Fibroblast of the conjunctiva (primary cell): ENCODE measurements at places on chromosomes 7 and 10.
A peak's percentile ranks its signal among the peaks of the same experiment; 100 is the strongest.

GRCh38 chr7:43294080-43294630 is 181.7 kb downstream of the HECW1 start:
- peak; percentile 57 for DNase-seq

DNA sequence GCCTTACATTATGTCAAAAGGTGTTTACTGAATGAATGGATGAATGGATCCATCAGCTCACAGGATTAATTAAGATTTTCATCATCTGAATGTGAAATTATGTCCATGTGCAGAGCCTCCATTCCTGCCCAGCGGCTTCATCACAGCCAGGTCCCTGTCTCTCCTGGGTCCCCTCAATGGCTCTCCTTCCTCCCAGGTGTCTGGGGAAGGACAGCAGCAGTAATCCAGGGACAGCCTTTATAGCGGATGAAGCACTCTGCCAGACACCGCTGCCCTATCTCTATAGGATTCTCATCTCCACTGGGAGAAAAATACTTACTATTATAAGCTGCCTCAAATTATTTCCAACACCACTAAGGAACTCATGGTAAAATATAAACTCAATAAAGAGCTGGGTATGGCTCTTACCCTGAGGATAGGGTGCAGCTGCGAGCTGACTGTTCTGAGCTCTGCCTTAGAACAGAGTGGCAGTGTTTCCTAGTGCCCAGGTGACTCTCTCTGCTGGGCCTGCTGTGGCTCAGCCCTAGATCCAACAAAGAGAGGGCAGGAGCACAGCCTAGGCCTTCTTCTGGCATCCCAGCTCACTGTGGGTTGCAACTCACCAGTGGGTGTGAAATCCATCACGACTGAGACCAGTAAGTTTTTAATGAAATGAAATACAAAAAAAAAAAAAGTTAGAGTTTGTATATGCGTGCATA is 38.3 kb downstream of the GPRIN2 start:
- no peak for DNase-seq

DNA sequence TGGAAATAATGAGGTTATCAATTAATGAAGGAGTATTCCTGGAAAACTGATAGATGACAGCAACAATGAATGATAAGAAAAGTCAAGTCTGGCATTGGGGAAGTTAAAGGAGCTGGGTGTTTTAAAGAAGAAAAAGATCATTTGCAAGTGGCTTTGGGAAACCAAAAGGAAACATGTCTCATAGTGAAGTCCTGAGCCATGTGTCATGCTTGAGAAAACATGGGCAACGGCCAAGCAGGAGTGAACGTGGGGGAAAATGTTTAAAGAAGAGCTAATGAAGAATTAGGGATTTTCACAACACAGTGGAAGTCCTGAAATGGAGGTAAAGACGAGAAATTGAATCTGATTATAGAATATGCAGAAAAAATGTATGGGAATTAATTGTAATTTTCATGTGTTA is 1383.2 kb upstream of the CELF2 start:
- peak; percentile 9 for DNase-seq

DNA sequence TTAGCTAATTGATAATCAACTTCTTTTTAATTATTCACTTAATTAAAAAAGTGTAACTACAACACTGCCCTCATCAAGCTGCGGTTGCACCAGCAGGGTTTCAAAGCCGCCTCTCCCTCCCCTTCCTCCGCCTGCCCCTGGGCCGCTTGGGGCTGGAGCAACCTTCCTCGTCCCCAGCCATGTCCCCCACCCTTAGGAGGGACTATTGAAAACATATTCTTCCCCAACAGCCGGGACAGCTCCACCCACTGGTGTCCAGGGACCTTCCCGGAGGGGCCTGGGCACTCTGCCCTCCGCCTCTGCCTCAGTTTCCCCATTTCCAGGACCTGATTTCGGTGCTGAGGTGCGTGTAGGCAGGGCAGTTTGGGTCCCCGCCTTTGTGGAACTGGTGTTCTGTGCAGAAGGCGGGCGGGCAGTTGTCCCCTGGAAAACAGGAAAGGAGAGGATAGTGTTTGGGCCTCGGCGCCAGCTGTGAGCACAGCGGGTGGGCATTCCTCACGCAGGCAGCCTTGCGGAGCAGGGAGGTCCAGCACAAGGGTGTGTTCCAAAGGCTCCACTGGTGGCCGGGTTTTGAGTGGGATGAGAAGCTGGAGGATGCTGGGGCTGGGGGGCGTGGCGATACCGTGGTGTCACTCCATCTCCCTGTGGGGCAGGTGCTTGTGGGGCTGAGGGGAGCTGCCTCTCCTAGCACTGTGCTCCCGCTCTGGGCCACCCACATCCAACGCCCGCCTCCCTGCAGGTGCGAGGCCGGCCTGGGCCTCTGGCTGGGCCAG is 15.7 kb downstream of the UNCX start:
- no peak for DNase-seq

DNA sequence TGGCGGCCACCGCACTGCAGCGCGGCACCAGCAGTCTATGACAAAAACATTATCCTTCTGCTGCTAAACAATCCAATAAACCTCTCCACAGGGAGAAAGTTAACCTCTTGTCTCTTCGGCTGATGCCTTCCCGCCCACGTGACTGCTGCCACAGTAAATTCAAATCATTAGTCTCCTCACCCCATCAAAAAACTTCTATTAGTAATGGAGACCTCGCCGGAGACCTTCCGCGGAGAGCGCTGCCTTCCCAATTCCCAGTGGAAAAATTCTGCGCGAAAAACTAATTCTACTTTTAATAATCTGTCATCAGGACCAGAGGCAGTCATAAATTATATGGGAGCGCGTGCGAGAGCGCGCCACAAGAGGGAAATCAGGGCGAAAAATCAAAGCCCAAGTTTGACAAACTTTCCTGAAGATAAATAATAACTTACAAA is 90.0 kb upstream of the PAX2 start:
- DNase-seq: no peak

DNA sequence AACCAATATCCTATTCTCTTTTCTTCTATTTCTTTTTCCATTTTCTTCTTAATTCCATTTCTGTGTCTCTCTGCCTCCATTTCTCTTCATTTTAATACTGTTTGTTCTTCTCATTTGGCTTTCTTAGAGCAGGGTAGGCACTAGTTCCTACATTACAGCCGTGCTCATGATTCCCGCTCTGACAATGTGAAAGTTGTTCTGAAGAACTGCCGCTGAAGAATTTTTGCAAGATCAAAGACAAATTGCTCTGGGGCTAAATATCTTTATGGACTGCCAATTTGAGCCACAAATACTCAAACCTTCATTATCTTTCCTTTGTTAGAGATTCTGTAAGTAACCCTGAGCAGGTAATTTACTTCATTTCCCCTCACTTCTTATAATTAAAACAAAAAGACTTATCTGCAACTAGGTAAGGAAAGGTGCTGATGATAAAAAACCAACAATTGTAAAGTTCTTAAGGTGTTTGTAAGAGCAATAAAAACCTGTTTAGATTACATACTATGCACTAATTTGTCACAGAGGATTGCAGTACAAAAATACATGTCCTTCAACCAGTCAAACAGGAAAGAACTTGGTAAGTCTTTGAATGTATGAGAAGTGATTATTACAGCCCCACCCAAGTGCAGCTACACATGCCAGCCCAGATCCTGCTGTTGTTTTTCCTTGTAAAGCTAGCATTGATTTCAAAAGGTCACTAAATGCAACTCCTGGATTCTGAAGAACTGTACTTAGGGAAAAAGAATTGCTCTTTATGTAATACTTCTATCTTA is 127.5 kb downstream of the COL28A1 start:
- no peak for DNase-seq

- DNase-seq: no peak
These were observed 76.9 kb upstream of the ANK3 start for GRCh38 chr10:60466267-60467201.

- no peak for DNase-seq
These were observed 101.1 kb downstream of the SLC37A3 start for GRCh38 chr7:140297192-140297591.

- DNase-seq: no peak
These were observed 62.4 kb upstream of the LRRC18 start for GRCh38 chr10:49001870-49002672.

GRCh38 chr10:131692686-131693334 is 208.0 kb upstream of the PPP2R2D start:
- no peak for DNase-seq

DNA sequence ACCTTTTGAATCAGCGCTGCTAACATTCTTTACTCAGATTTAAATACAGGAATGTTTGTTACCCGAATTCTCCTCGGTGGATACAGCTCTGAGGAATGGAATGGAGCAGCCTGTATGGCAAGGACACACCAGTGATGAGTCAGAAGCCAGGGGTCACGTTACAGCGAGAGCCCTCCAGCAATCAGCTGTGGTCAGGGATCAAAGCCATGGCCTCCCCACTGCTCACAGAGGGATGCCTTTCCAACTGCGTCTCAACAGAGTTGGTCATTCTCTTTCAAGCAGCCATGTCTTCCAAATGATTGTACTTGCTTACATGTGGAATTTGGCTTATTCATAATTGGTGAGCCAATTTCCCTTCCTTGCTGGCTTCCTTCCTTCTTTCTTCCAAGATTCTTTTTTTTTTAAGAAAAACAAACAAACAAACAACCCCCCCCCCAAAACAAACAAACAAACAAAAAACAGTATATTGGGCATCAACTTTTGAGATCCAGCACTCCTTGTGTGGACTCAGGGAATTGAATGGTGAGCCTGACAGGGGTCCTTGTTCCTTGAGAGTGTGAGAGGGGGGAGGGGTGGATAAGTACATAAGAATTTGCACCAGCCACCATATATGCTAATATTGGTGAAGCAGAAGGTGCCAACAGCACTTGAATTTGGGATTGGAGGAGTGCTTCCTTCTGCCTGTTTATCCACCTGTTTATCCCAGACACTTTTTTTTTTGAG is 100.2 kb downstream of the ATXN7L1 start:
- peak; percentile 95 for DNase-seq

- DNase-seq: no peak
These were observed 148.3 kb downstream of the SVIL start for GRCh38 chr10:29486433-29486832.

GRCh38 chr10:103281753-103282152 is 4.8 kb downstream of the INA start:
- DNase-seq: peak; percentile 18

GRCh38 chr10:34113504-34114225 is 701.4 kb downstream of the PARD3 start:
- DNase-seq: no peak

DNA sequence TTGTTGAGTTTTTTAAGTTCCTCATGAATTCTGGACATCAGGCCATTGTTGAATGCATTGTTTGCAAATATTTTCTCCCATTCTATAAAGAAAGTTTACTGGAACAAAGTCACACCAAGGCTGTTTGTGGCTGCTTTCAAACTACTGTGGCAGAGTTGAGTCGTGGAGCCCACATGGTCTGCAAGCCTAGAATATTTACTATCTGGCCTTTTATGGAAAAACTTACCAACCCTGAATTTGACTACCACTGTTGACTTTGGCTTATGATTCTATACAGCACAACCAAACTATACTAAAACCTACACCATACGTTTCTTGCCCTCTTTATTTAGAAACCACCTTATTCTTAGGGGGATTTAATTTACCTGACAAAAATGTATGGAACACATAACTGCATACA is 239.1 kb downstream of the KCNMA1 start:
- no peak for DNase-seq
